Aorta (tissue), 5 donors: ENCODE measurements at places on chromosomes 11 and 22. TPM values are rescaled to one million over a fixed set of nuclear protein-coding genes. Genes with fewer than 3 reads are reported as not detected.

Gene CD6
- 2.2 TPM for total RNA-seq

DNA sequence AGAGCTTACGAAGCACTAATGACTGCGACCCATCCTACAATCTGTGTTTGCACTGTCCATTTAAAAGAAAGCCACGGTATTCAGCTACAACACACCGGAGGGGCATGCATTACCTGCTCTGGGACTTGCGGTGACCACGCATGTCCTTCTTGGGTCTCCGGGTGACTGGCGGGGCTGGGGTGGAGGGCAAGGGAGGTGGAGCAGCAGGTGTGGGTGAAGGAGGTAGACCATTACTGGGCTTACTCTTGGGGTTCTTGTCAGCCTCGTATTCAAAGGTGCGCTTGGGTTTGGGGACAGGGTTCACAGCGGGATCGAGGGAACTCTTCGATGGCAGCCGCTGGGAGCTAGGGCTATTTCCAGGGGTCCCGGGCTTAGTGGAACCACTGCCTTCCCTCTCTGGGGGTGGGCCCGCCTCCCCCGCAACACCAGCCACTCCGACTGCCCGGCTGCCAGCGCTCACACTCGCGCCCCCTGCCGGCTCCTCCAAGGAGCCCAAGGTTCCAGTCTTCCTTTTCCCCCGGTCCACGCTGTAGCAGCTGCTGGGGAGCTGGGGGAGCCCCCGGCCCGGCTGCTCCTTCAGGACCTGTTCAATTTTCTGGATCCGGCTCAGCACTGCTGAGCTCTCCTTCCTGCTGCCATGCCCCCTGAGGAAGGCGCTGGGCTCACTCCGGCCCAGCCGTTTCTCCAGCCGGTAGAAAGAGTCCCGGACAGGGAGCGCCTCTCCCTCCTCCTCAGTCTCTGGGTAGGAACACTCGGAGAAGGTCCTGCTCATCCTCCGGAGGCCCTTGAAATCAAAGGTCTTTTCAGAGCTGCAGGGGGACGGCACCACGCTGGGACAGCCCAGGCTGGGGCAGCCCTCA is 47.5 kb downstream of the RPL27A start:
- peak; percentile 68 for DNase-seq

Gene VPREB1
- total RNA-seq: not detected

Gene OR10A2
- not detected for total RNA-seq

GRCh38 chr11:118610773-118611432 is 3.5 kb downstream of the PHLDB1 start:
- DNase-seq: peak; percentile 86

DNA sequence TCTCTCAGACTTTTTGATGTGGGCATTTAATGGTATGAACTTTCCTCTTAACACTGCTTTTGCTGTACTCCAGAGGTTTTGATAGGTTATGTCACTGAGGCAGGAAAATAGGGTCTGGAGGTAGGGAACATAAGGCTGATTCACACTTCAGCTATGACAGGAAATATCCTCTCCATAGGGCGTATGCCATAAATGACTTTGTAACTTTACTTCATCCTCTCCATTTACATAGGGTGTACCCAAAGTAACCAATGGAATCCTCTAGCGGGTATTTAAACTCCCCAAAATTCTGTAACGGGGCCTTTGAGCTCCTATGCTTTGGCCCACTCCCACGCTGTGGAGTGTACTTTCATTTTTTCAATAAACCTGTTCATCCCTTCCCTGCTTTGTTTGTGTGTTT is 49.5 kb downstream of the OR2AT4 start:
- DNase-seq: no peak

GRCh38 chr11:68261749-68262543 is 9.8 kb downstream of the C11orf24 start:
- DNase-seq: no peak

DNA sequence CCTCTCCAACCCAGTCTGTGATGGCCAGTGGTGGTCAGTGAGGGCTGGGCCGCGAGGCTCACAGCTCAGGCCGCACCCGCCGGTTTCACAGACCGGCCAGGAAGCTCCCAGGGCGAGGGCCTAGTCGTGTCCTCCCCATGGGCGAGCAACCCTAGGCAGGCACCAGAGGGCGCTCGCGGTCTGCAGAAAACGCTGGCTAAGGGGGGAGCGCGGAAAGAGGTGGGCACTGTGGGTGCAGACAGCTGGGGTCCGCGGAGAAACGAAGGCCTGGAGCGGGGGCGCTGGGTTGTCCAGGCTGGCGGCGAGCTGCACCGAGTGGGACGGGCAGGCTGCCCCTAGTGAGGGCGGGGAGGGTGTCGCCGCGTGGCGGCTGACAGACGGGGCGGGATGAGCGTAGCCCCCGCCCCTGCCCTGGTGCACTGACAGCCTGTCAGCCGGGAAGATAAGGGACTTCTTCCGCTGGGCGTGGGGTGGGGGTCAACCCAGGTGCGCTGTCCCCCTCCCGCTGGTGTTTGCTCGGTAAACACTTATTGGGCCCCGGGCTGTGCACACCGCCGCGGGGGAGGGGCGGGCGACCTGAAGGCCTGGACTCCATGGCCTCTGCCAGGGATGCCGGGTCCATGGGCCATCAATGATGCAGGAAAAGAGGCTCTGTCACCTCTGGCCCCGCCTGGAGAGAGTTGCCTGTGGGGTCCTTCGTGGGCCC is 7.5 kb downstream of the GP1BB start:
- peak; percentile 97 for DNase-seq

Gene OR52E8
- total RNA-seq: not detected

GRCh38 chr22:48939441-48940265 is 888.0 kb downstream of the BRD1 start:
- DNase-seq: no peak

- DNase-seq: peak; percentile 48
Measured at GRCh38 chr11:109747839-109748238, 325.8 kb downstream of the C11orf87 start.

- no peak for DNase-seq
Measured at GRCh38 chr22:24325105-24325757, 54.6 kb downstream of the SPECC1L start.

DNA sequence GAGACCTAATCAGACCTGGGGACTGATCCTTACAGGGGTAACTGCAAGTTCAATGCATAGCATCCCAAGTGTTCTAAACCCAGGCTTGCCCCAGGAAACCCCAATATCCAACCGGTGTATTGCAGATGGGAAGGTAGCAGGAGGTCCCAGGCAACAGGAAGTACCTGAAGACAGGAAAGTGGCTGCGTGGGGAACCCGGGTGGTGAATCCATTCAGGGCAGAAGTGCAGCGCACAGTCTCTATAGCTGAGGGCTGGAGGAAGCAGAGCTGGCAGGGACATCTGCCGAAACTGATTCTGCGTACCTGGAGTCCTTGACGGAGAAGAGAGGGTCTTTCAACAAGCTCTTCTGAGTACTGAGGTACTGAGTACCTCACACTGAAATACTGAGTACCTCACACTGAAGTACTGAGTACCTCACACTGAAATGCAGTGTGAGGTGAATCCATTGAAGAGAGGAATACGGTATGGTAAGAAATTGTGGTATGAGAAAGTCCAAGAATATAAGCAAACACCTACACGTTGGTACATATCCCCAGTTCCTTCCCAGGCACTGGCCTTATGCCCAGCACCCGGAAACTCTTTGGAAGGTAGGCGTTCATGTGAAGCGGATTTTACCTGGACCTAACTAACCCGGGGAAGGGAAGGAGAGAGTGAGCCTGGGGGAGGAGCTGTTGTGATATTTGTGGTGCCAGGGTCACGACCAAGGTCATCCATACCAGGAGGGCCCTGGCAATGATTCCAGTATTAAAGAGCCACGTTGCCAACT is 20.1 kb downstream of the SCN4B start:
- DNase-seq: peak; percentile 13

DNA sequence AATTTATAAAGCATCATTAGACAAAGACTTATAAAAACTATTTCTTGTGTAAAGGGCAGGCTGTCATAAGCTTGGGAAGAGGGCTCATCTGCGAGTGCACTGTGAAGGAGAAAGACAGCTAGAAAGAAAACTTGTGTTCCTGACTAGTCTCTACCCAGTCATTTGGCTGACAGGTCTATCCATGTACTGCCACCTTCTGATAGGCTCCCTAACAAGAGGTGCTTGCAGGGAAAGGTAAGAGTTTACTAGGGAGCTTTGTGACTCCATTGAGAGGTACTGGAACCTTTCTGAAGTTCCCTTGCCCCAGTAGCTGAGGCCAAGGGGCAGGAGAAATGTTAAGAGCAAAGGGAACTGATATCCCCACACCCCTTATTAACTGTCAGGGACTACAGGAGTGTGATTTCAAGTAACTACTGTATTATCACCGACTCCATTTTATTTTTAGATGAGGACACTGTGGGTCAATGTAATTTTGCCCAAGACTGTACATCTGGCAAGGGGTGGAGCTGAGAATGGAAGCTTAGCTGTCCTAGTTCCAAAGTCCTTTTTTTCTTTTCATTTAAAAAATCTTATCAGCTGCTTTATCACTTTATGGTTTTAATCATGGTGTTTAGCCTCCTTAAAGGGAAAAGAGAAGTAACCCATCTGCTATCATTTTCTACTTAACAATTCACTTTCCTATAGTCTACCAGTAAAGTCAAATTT is 129.4 kb downstream of the ARHGAP20 start:
- no peak for DNase-seq

Gene SLC22A25
- not detected for total RNA-seq

Gene APOL5
- total RNA-seq: not detected

- no peak for DNase-seq
Measured at GRCh38 chr22:36997746-36998145, 21.5 kb downstream of the TST start.

Gene PGA5
- 1.0 TPM for total RNA-seq

GRCh38 chr11:10348650-10349280 is 43.9 kb downstream of the ADM start:
- DNase-seq: no peak

Gene TMEM191C
- 0.55 TPM for total RNA-seq

Gene C11orf65
- 0.36 TPM for total RNA-seq

- DNase-seq: no peak
Measured at GRCh38 chr11:116388146-116388545, 384.6 kb downstream of the BUD13 start.
